ENCODE measurements at places on chromosomes 2 and 18. TPM values are rescaled to one million over a fixed set of nuclear protein-coding genes. Genes with fewer than 3 reads are reported as not detected.

The CNTNAP5 gene
- not detected for total RNA-seq

The IL1F10 gene
- not detected for total RNA-seq

The PAX8 gene
- 1.2 TPM for total RNA-seq

The SERPINB3 gene
- total RNA-seq, result not detected

The AGXT gene
- not detected for total RNA-seq

The OTOS gene
- total RNA-seq, result not detected

The METTL8 gene
- 23.8 TPM for total RNA-seq

The CLHC1 gene
- total RNA-seq, result 11.9 TPM

The WBP1 gene
- 68.6 TPM for total RNA-seq

The CYTIP gene
- total RNA-seq, result 22.8 TPM

The GALNT13 gene
- 0.49 TPM for total RNA-seq
